ENCODE measurements at places on chromosomes 13 and 19. TPM values are rescaled to one million over a fixed set of nuclear protein-coding genes. Genes with fewer than 3 reads are reported as not detected.
A peak's percentile ranks its signal among the peaks of the same experiment; 100 is the strongest.

DNA sequence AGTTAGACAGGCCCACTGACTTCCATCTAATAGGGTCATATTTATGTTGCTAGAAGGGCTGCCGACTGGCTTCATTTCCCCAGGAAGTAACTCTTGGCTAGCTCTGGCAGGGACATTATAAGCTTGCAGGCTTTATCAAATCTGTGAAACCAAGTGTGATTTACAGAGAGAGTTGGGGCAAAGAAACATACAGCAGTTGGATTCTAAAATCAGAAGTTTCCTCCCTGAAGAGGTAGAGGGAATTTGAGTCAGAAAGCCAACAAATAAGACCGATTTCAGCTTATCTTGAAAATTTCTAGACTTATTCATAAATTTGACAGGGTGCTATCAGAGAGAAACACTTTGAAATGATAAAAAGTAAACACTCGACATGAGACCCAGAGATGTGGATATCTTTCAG lies 407.8 kb downstream of the OLFM4 start:
- DNase-seq: no peak

- DNase-seq: no peak
Measured at GRCh38 chr19:38516802-38517201, 83.3 kb downstream of the RYR1 start.

ZNF491 gene
- 1.1 TPM for total RNA-seq

- DNase-seq: no peak
Measured at GRCh38 chr13:76890021-76890420, 3.8 kb upstream of the KCTD12 start.

CCL25 gene
- not detected for total RNA-seq

DNA sequence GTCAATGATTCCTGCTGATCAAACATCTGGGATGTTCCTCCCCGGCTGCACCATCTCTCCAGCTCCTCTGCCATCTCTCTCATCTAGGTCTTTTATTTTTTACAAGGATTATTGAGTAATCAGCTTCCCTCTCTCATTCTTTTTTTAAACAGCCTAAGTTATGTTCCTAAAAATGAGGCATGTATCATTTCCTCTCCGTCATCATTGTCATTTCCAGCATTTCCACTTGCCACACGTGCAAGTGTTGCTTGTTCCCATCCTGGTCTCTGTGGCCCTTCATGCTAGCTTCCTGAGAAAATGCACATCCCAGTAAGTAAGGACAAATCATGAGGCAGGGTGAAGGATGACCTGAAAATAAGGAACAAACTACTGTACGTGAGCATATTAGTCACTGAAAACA lies 102.7 kb upstream of the POSTN start:
- no peak for DNase-seq

- DNase-seq: no peak
Measured at GRCh38 chr19:4566402-4567051, 7.0 kb upstream of the SEMA6B start.

GRCh38 chr19:6260376-6260775 lies 19.4 kb downstream of the MLLT1 start:
- no peak for DNase-seq

ARRDC5 gene
- not detected for total RNA-seq

DNA sequence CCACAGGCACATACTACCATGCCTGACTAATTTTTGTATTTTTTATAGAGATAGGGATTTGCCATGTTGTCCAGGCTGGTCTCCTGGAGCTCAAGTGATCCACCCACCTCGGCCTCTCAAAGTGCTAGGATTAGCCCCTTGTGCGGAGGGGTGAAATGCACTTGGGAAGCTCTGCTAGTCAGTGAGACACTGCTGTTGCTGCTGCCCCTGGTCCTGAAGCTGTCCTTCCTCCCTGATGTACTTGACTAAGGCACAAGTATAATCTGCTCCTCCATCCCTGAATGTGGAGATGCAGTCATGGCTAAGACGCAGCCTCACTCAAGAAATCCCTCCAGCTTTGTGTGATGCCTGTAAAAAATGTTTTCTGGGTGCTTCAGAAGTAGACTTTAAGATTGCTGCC lies 124.5 kb downstream of the KCTD15 start:
- peak; percentile 15 for DNase-seq

- DNase-seq: peak; percentile 63
Measured at GRCh38 chr19:30222992-30223865, 149.0 kb upstream of the ZNF536 start.

DNA sequence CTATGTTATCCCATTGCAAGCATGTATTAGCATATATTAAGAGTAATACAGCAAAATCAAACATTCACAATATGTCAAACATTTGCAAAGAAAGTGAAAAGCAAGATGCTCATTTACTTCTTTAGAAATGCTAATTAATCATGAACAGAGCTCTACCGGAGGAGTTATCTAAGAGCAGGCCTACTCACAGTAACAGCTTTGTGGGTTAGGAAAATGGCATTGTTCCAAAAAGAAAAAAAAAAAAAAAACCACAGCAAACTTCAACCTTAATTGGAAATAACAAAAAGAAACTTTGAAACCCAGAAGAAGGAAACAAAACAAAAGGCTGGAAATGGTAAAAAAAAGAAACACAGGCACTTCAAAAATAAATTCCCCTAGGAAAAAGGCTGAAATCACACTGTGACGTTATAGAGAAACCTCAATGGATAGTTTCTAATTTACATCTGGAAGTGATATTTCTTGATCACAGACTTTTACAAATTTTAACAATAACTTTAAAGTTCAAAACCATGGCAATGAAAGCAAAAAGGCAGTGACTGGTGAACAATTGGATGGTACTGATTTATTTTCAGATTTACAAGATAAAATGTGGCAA lies 1236.8 kb upstream of the SPRY2 start:
- peak; percentile 34 for DNase-seq

NXNL1 gene
- total RNA-seq: not detected

ABHD8 gene
- total RNA-seq: 16.5 TPM

ACP7 gene
- 0.97 TPM for total RNA-seq

DNA sequence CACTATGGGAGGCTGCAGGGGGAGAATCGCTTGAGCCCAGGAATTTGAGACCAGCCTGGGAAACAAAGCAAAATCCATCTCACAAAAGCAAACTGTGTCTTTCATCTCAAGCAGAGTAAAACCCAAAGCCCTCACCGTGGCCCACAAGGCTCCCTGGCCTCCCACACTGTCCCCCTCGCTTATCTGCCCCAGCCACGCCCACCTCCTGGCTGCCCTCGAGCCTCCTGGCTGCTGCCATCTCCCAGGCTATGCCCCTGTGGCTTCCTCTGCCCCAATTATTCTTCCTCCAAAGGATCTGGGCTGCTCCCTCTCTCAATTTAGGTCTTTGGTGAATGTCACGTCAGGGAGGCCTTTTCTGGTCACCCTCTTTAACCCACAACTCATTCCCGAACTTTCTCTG lies 3.6 kb downstream of the RABAC1 start:
- DNase-seq: no peak

DNA sequence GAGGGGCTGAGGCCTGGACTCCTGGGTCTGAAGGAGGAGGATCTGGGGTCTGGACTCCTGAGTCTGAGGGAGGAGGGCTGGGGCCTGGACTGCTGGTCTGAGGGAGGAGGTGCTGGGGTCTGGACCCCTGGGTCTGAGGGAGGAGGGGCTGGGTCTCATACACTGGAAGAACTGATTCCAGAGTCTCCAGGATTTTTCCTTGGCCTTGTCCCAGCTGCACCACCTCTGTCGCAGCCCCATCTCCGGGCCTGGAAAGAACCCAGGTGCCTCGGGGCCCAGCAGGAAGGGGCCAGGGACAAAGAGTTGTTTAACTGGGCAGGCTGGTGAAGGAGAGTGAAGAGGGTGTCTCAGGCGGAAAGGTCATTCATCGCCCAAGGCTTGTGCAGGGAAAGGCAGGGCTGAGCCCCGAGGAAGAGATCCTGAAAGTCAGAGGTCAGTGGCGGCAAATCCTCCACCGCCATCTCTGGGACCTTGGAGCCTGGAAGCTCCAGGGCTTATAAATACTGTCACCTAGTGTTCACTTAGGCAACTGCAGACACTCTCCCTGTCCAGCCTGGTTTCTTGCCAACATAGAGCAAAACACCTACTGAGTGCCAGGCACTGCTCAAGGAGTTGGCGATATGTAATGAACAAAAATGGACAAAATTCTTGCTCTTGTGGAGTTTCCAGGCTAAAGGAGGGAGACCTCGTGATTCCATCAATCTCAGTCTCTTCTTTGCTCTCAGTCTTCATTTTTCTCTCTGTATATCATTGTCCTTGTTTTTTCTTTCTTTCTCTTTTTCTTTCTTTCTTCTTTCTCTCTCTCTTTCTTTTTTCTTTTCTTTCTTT lies 4.4 kb upstream of the KCNN4 start:
- DNase-seq: peak; percentile 92

CRX gene
- not detected for total RNA-seq

DNA sequence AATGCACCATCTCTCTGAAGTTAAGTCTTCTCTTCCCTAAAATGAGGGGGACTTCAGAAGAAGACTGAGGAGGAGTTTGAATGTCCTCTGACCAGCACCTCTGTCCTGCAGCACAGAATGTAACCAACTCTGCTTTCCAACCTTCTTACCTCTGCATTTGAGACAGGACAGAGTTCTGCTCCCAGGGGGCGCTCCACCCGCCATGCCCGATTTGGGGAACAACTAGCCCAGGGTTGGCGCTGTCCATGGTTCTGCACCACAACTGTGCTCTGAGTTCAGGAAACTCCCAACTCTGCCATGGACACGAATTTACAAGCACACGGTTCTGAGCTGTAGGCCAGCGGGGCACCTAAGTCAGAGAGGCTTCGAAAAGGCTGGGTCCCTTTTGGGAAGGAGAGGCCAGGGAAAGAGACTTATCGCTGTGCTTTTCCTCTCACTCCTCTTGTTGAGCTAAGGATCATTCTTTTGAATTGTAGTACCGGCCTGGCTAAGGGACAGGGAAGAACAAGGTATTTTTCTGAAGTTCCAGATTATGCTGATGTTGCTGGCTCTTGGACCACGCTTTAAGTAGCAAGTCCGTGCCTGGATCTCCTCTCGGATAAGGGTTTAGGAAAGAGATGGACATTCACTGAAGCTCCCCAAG lies 22.2 kb downstream of the SIGLEC5 start:
- peak; percentile 94 for DNase-seq

SPIB gene
- 17.5 TPM for total RNA-seq

DNA sequence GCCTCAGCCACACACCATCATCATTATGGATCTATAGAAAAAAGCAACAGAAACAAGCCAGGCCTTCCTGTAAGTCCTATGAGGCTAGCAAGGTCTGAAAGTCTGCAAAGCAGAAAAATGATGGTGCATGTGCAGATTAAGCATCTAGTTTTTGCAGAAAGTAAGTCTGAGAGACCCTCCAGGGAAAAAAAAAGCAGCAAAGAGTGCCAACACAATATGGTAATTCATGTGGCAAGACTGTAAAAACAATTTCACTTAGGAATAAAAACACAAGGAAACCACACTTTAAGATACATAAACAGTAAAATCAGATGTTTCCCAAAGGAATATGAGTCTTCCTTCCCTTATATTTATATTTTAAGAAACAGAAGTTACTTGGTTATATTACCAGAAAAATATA lies 112.3 kb upstream of the FBXL3 start:
- DNase-seq: no peak

PLEKHA4 gene
- total RNA-seq: 12.3 TPM

- DNase-seq: no peak
Measured at GRCh38 chr13:75986818-75987217, 350.7 kb downstream of the LMO7 start.

DNA sequence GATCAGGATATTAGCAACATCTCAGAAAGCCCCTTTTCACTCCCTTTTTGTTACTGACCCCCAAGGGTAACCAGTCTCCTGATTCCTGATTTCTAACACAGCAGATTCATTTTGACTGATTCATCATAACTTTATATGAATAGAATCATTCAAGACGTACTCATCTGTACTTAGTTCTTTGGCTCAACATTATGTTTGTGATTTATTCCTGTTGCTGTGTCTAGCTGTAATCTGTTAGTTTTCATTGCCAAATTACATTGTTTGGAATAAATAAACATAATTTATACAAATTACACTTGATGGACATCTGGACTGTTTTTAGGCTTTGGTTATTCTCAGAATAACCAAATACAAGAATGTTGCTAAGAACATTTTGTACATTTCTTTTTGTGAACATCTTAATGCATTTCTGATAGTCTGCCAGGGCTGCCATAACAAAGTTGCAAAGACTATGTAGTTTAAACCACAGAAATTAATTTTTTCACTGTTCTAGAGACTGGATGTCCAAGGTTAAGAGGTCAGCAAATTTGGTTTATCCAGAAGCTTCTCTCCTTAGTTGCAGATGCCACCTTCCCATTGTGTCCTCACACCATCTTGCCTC lies 62.8 kb upstream of the EDNRB start:
- DNase-seq: no peak

DNA sequence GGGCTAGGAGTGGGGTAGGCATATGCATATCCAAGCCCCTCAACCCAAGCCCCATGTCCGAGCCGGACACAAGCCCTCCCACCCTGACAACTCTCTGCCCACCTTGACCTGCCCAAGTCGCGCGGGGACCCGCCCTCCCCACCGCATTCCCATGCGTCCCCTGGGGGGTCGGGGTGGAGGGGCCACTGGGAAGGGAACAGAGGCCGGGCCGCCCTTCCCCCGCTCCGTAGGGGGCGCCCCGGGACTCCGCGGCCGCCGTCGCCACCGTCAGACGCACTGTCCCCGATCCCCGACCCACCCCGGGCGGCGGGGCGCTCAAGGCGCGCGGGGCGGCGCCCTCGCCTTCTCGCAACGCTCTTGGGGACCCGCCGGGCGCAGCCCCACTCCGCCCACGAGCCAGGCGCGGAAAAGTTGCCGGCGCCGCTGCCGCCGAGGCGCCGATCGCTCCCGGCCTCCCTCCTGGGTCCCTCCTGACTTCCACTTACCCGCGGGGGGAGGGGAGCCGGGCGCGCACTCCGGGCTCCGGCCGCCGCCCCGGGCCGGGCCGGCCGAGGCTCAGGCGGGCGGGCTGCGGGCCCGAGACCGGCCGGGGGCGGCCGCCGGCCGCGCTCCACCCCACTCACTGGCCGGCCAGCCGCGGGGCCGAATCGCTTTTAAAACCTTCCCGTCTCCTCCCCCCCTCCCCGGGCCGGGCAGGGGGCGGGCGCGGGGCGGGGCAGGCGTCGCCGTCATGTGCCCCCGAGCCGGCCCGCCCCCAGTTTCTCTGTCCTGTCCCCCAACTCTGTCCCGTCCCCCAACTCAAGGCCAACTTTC lies 34.4 kb upstream of the NANOS3 start:
- no peak for DNase-seq

NACC1 gene
- total RNA-seq: 260 TPM

- DNase-seq: no peak
Measured at GRCh38 chr13:90455067-90455466, 892.4 kb upstream of the MIR17HG start.

DNA sequence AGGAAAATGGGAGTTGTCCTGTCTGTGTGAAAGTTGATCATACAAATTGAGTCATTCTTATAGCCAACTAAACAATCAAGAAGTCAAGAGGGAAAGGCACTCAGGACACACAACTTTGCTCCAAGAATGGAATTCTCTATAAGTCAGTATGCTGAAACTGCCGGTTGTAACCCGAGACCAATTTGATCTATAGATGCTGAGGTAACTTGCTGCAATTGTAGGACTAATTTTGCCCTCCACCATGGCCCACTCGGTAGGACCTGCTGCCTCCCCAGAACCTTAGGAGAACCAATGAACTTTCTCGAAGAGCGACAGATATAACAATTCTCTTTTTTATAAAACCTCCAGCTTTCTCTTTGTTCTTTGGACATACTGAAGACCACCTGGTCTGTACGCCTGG lies 157.0 kb downstream of the RNF17 start:
- DNase-seq: peak; percentile 59

Data from GM23338 (cell line).